HCT116 (cell line): ENCODE measurements at places on chromosomes 2 and 18. TPM values are rescaled to one million over a fixed set of nuclear protein-coding genes. Genes with fewer than 3 reads are reported as not detected.

- no peaks in the 10 kb centered on the region for H3K36me3 ChIP-seq
- no peaks in the 10 kb centered on the region for H3K27me3 ChIP-seq
- H3K4me3 ChIP-seq: no peak overlapping the region
- no peak overlapping the region for H3K27ac ChIP-seq
- no peaks in the 10 kb centered on the region for H3K4me1 ChIP-seq
Measured at GRCh38 chr18:650428-650858, 7.0 kb upstream of the TYMS start.

CABYR gene
- not detected for total RNA-seq

DNA sequence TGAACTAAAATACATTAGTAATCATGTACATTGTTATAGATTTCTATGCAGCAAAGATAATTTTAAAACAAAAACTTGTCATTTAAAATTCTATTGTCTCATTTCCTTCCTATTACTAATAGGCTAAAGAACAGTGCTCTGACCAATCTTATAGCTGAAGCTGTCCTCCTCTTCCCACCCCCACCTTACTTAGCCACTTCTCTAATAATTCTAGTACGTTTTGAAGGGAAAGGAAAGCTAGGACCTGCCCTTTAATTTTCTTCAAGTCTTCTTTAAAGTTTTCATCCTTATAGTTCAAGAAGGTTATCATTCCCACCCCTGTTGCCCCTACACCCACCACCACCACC is 121.6 kb downstream of the RBMS1 start:
- H3K27ac ChIP-seq: no peak overlapping the region
- no peaks in the 10 kb centered on the region for H3K36me3 ChIP-seq
- H3K4me1 ChIP-seq: no peaks in the 10 kb centered on the region
- no peak for DNase-seq
- no peaks in the 10 kb centered on the region for H3K27me3 ChIP-seq

DNA sequence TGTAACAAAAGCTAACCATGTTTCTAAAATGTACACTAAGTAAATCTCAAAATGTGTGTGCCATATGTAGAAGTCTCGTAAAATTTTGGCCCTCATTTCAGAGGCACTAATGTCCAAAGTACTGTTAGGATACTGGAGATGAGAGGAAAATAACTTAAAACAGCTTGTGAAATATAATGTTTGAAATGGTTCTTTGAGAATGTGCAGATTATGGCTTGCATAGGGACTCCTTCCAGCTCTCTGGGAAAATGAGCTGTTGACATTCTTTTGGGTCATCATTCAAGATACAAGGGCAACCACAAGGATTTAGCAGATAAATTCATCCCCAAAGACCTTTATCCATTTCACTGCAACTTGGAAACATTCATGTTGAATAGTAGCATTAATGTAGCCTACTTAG is 38.1 kb upstream of the OTX1 start:
- H3K27ac ChIP-seq: no peak overlapping the region
- no peaks in the 10 kb centered on the region for H3K27me3 ChIP-seq
- H3K36me3 ChIP-seq: no peaks in the 10 kb centered on the region
- H3K4me1 ChIP-seq: no peaks in the 10 kb centered on the region
- no peak overlapping the region for H3K4me3 ChIP-seq
- DNase-seq: no peak

TDRD15 gene
- not detected for total RNA-seq

DNA sequence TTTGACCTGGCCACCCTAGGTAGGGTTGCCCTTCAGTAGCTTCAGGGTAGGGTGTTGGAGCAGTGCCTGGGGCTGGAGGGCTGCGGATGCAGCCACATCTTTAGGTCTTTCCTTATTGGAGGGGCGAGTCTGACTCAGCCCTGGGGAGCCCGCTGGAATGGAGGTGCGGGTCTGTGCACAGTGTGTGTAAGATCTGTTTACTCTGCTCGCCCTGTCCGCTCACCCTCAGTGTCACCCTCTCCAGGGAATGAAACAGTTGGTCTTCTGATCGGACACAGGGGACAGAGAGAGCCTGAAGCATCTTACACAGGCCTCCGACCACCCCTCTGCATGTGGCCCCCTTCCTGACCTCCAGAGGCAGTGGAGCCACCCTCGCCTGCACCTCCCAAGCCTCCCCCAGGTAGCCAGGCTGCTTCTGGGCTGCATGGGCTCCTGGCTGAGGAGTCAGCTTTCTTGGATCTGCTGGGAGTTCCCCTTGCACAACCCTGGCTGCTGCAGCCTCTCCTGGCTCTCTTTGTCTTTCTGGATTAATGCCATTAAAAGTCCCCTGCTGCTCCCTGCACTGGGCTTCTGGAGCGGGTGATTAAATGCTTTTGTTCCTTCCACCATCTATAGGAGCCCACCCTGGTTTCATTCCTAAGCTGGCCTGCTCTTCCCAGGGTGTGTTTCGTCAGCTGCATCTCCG is 82.6 kb downstream of the ASB1 start:
- no peak for DNase-seq
- H3K4me1 ChIP-seq: no peaks in the 10 kb centered on the region
- no peak overlapping the region for H3K27ac ChIP-seq
- H3K36me3 ChIP-seq: no peaks in the 10 kb centered on the region
- H3K27me3 ChIP-seq: 0 out of 2 replicates have a peak, but pooled peaks cover 5% of the 10 kb centered on the region
- H3K4me3 ChIP-seq: no peak overlapping the region

- no peak overlapping the region for H3K4me3 ChIP-seq
- no peak for DNase-seq
- no peak overlapping the region for H3K27ac ChIP-seq
- H3K36me3 ChIP-seq: no peaks in the 10 kb centered on the region
- no peaks in the 10 kb centered on the region; the same call in 1 of the 2 replicates for H3K27me3 ChIP-seq
- H3K4me1 ChIP-seq: no peaks in the 10 kb centered on the region
Measured at GRCh38 chr18:10900435-10900834, 248.9 kb downstream of the PIEZO2 start.

- no peaks in the 10 kb centered on the region for H3K4me1 ChIP-seq
- no peak overlapping the region for H3K27ac ChIP-seq
- peaks cover 2% of the 10 kb centered on the region; the same call in 1 of the 2 replicates for H3K36me3 ChIP-seq
Measured at GRCh38 chr2:231294571-231295362, 96.3 kb downstream of the ARMC9 start.
